H9 (cell line): ENCODE measurements at places on chromosomes 16 and 17. TPM values are rescaled to one million over a fixed set of nuclear protein-coding genes. Genes with fewer than 3 reads are reported as not detected.
A peak's percentile ranks its signal among the peaks of the same experiment; 100 is the strongest.

MFSD6L gene
- total RNA-seq: 2.1 TPM in 2 replicates

TMEM238L gene
- not detected in 2 replicates for total RNA-seq

ZNF469 gene
- 4.4 TPM in 2 replicates for total RNA-seq

RASL10B gene
- total RNA-seq: 15.0 and 15.9 TPM in 2 replicates

TMEM88 gene
- 8.9 and 11.3 TPM in 2 replicates for total RNA-seq

ATP6V0D1 gene
- total RNA-seq: 39.8 and 43.0 TPM in 2 replicates

CFAP52 gene
- total RNA-seq: not detected in 2 replicates

CHRNB1 gene
- 12.7 and 13.2 TPM in 2 replicates for total RNA-seq

- H3K4me3 ChIP-seq: no peak overlapping the region
- no peak for DNase-seq
- H3K4me1 ChIP-seq: no peaks in the 10 kb centered on the region; the same call in 1 of the 2 replicates
- H3K27ac ChIP-seq: no peak overlapping the region
- H3K27me3 ChIP-seq: no peaks in the 10 kb centered on the region
Observed at GRCh38 chr16:72226136-72226535, 54.2 kb upstream of the PMFBP1 start.

DNA sequence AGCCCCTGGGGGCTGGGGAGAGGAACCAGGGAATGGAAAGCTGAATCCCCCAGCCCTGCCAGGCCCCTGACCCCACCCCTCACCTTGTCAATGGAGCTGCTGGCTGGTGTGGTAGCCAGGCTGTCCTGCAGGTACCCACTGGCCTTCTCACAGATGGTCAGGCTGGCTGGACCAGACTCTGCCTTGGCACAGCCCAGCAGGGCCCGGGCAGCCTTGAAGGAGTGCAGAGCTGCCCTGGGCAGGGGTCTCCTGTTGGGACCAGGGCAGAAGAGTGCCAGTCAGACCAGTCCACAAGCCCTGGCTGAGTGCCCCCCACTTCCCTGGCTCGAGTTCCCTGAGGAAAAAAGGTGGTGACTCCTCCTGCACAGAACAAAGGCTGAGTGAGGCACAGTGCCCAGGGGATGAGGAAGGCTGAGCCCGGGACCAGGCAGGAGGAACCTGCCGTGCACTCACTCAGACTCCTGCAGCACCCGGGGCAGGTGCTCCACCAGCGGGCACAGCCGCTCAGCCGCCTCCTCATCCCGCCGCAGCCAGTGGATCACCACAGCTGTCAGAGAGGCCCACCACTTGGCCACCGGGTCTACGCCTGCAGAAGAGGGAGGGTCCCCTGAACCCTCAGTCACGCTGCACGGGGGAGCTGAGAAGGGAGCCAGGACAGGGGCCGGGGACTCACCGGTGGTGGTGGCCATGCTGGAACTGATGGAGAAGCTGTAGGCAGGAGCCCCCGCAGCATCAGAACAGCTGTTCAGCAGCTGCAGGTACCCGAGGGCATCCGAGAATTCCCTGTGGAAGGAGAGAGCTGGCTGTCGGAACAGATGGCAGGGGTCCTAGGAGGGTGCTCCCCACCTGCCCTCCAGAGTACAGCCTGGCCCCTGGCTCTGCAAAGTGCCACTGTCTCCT, 22.4 kb downstream of the SREBF1 start:
- H3K4me3 ChIP-seq: no peak overlapping the region
- no peaks in the 10 kb centered on the region; the same call in 1 of the 2 replicates for H3K4me1 ChIP-seq
- peaks cover 56% of the 10 kb centered on the region for H3K36me3 ChIP-seq
- H3K27me3 ChIP-seq: no peaks in the 10 kb centered on the region; the same call in 1 of the 2 replicates
- DNase-seq: no peak

DNA sequence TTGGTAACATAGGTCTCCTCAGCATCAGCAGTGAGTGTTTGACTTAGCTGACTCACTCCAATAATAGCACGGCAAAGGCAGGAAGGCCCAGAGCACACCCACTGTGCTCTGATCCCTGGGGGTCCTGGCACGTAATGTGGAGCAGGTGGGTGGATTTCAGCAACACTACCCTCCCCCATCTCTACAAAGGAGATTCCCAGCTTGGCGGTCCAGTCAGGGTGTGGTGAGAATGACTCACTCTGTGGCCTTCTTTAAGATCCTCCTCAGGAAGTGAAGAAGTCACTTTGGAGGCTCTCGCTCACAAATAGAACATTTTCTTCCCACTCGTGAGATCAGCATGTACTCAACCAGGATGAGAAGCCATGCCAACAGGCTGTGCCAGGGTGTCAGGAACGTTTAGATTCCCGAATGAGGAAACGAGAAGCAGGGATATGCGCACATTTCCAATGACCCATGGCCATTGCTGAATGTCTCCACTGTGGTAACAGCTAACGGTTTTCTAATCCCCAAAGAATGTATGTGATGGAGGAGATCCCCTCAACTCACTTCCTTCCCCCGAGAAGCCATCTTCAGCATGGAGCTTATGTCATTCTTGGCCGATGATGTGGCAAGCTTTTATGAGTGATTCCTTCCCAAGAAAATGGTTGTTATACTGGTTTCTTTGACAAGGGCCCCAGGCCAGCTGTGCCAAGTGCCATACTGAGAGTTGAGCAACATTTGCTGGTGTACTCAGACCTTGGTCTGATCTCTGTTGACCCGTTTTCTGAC, 365.2 kb downstream of the C16orf95 start:
- H3K27ac ChIP-seq: no peak overlapping the region
- no peaks in the 10 kb centered on the region for H3K36me3 ChIP-seq
- no peaks in the 10 kb centered on the region for H3K4me1 ChIP-seq
- no peak for DNase-seq
- no peaks in the 10 kb centered on the region for H3K27me3 ChIP-seq

DNA sequence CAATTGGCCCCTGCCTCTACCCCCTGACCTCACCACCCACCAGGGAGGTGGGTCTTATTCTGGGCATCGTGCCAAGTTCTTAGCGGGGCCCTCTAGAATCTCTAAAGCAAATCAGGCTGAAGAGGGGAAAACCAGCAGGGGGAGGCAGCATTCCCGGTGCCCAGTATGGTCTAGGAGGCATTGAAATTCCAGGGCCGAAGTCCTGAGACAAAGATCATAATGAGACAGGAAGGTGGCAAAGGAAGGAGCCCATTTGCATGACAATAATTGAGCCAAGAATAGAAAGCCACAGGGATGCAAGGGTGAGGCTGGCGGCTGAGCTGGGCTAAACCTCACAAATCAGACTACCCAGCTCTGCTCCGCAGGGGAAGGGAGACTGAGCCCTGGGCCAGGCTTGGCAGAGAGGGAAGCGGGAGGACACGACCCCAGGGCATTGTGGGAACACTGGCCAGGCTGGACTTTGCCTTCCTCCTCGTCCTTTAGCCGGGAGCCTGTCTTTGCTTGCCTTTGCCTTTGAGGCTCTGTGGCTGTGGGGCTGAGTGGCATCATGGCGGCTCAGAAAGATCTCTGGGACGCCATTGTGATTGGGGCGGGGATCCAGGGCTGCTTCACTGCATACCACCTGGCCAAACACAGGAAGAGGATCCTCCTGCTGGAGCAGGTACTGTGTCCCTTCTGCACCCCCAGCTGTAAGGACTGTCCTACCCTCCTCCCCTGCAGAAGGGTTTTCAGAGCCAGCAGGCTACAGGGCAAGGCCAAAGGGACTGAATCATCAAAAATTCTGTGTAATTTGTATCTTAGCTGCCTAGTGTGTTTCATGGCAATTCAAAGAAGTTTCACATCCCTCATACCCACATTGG, at the start of gene PIPOX:
TSS of gene PIPOX (plus strand) at position 463 of the 860 bp plus-strand sequence. CDS start at position 548, 85 bp downstream.
- H3K27me3 ChIP-seq: no peaks in the 10 kb centered on the region
- DNase-seq: peak; percentile 96
- peaks cover 6% of the 10 kb centered on the region; the same call in 2 of the 3 replicates for H3K36me3 ChIP-seq
- H3K27ac ChIP-seq: peak within 1 kb of the TSS; percentile 98
- peak within 1 kb of the TSS; percentile 47 for H3K4me3 ChIP-seq
- peaks cover 19% of the 10 kb centered on the region for H3K4me1 ChIP-seq

GRCh38 chr17:28572259-28573039, 1.1 kb upstream of the PIGS start:
- H3K4me1 ChIP-seq: no peaks in the 10 kb centered on the region
- no peaks in the 10 kb centered on the region for H3K27me3 ChIP-seq
- peak overlapping the region; percentile 97 for H3K4me3 ChIP-seq
- no peak for DNase-seq

GRCh38 chr16:27080895-27081294, 14.2 kb downstream of the C16orf82 start:
- no peak overlapping the region for H3K4me3 ChIP-seq
- H3K36me3 ChIP-seq: no peaks in the 10 kb centered on the region
- peak; percentile 72 for DNase-seq
- no peak overlapping the region for H3K27ac ChIP-seq

- H3K36me3 ChIP-seq: peaks cover 32% of the 10 kb centered on the region
- H3K27me3 ChIP-seq: no peaks in the 10 kb centered on the region
- H3K4me1 ChIP-seq: no peaks in the 10 kb centered on the region; the same call in 1 of the 2 replicates
- no peak overlapping the region for H3K27ac ChIP-seq
Observed at GRCh38 chr16:77868478-77868877, 80.1 kb downstream of the VAT1L start.

DNA sequence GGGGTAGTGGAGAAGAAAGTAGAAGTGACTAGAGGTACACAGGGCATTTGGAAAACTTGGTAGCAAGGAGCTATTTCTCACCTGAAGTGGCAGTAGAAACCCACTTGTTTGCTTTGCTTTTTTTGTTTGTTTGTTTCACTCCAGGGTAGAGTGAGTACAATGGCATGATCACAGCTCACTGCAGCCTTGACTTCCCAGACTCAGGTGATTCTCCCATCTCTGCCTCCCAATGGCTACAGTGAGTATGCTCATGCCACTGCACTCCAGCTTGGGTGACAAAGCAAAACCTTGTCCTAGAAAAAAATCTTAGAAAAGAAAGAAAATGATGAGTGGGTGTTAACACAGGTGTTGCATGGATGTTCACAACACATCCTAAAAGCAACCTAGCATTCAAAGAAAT, 40.4 kb downstream of the SCNN1G start:
- no peaks in the 10 kb centered on the region for H3K27me3 ChIP-seq
- no peak for DNase-seq
- peaks cover 6% of the 10 kb centered on the region; the same call in 1 of the 2 replicates for H3K4me1 ChIP-seq
- H3K4me3 ChIP-seq: no peak overlapping the region
- no peak overlapping the region for H3K27ac ChIP-seq

DNA sequence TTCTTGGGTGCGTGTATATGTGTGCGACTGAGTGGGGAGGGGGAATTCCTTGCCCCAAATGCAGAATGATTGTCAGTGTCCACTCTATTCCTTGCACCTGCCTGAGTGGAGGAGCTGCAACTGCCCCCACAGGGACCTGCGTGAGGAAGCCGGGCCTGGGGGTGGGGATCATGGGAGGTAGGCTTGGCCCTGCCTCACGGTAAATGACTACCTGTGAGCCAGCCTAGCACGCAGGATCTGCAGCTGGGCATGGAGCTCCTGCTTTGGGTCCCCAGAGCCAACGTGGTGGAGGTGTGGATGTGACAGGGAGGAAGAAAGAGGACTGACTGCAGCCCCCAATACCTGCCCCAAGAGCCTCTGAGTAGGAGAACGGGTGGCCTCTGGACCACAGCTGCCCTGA, 77.0 kb upstream of the GAS7 start:
- no peak for DNase-seq
- no peak overlapping the region for H3K4me3 ChIP-seq
- no peaks in the 10 kb centered on the region; the same call in 1 of the 2 replicates for H3K27me3 ChIP-seq
- no peak overlapping the region for H3K27ac ChIP-seq

DNA sequence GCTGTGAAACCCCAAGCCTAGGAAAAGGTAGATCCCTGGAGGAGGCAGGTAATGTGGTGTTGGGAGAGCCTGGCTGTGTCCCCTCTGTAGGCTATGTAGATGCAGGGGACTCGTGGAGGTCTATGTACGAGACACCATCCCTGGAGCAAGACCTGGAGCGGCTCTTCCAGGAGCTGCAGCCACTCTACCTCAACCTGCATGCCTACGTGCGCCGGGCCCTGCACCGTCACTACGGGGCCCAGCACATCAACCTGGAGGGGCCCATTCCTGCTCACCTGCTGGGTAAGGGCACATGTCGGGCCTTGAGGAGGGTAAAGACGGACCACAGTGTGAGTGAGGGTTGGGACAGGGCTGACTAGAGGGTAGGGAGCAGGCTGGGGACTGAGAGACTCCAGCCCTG, 12.0 kb downstream of the ACE start:
- no peaks in the 10 kb centered on the region for H3K4me1 ChIP-seq
- DNase-seq: no peak
- H3K27me3 ChIP-seq: no peaks in the 10 kb centered on the region
- no peaks in the 10 kb centered on the region for H3K36me3 ChIP-seq
- no peak overlapping the region for H3K27ac ChIP-seq

DNA sequence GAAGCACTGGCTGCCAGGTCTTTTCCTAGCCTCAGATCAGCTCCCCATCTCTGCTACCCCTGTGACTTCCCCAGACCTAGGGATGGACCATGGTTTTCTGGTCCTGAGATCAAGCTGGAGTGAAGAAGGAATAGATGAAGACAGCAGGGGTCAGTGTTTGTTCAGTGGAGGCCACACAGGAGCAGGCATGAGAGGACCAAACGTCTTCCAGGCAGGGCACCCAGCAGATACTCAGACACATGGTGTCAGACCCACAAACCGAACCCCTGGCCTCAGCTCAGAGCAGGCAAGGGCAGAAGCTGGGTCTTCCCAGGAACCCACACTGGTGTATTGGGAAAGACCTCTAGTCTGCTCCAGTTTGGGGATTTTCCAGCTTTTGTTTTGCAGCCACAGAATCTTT, 189.7 kb downstream of the IRX5 start:
- 0 out of 2 replicates have a peak, but pooled peaks cover 3% of the 10 kb centered on the region for H3K27me3 ChIP-seq
- H3K4me1 ChIP-seq: no peaks in the 10 kb centered on the region
- DNase-seq: peak; percentile 47
- H3K27ac ChIP-seq: no peak overlapping the region
- no peak overlapping the region for H3K4me3 ChIP-seq
- no peaks in the 10 kb centered on the region for H3K36me3 ChIP-seq

GRCh38 chr17:78332991-78333390, 26.9 kb downstream of the SOCS3 start:
- H3K4me3 ChIP-seq: no peak overlapping the region
- no peaks in the 10 kb centered on the region for H3K27me3 ChIP-seq
- DNase-seq: no peak
- 0 out of 2 replicates have a peak, but pooled peaks cover 4% of the 10 kb centered on the region for H3K4me1 ChIP-seq
- H3K27ac ChIP-seq: no peak overlapping the region

GRCh38 chr16:2160915-2161551, 5.5 kb downstream of the TRAF7 start:
- H3K4me3 ChIP-seq: no peak overlapping the region
- peaks cover 11% of the 10 kb centered on the region for H3K36me3 ChIP-seq
- H3K27me3 ChIP-seq: no peaks in the 10 kb centered on the region
- no peaks in the 10 kb centered on the region; the same call in 1 of the 2 replicates for H3K4me1 ChIP-seq
- DNase-seq: no peak

DNA sequence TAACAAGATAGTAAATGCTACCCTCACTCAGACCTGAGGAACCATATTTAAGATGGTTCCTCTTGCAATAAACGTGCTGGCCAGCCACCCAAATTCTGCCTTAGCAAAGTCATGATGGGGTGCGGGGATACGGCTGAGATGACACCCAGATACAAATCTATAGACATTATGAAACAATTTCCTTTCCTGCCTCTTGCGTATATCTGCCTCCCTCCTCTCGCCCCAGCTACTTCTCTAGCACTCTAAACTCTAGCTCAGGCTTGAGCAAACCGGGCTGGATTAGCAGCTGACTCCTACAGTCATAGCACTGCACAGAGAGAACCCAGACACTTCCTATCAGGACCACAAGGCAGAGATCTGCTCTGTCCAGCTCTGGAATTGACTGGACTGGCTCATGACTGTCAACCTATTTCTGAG, 22.3 kb downstream of the CD300LF start:
- H3K4me3 ChIP-seq: no peak overlapping the region
- no peaks in the 10 kb centered on the region for H3K36me3 ChIP-seq
- no peaks in the 10 kb centered on the region for H3K4me1 ChIP-seq
- no peaks in the 10 kb centered on the region for H3K27me3 ChIP-seq
- no peak for DNase-seq
- no peak overlapping the region for H3K27ac ChIP-seq
